ENCODE measurements at places on chromosomes 6 and 20. TPM values are rescaled to one million over a fixed set of nuclear protein-coding genes. Genes with fewer than 3 reads are reported as not detected.

- no peak for DNase-seq
Observed at GRCh38 chr20:24043294-24043693, 54.7 kb upstream of the GGTLC1 start.

TRIM15 gene
- total RNA-seq, result not detected

DNA sequence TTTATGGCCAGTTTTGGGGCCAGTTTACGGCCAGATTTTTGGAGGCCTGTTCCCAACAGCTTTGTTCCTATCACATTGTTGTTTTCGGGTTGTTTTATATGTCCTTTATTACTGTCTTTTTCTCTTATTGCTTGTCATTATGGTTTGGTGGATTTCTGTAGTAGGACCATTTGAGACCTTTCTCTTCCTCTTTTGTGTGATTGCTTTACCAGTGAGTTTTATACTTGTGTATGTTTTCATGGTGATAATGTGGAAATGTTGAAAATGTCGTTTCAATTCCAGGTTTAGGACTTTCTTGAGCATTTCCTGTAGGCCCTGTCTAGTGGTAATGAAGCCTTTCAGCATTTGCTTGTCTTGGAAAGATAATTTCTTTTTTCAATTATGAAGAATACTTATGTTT lies 17.8 kb downstream of the HLA-B start:
- no peak for DNase-seq

NXT1 gene
- total RNA-seq, result 57.6 TPM

GRCh38 chr6:146709036-146709622 lies 110.4 kb downstream of the ADGB start:
- DNase-seq, result no peak

EIF2S2 gene
- 99.8 TPM for total RNA-seq

DNA sequence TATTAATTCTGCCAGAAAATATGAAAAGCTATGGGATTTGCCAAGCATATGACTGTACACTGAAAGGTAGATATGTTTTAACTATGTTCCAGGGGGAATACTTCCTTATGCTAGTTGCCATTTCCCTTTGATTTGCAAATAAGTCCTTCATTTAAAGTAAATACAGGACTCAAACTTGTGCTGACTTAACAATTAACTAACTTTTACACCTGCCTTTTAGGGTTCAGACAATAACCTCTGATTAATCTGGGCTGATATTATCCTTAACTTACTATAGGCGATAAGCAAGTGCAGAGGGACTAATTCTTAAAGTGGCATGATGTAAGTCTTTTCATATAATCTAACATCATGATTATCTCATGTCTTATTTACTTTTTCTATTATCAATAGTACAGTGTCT lies 143.1 kb downstream of the AHI1 start:
- DNase-seq, result no peak

CLVS2 gene
- total RNA-seq, result not detected

DZANK1 gene
- 6.5 TPM for total RNA-seq

DNA sequence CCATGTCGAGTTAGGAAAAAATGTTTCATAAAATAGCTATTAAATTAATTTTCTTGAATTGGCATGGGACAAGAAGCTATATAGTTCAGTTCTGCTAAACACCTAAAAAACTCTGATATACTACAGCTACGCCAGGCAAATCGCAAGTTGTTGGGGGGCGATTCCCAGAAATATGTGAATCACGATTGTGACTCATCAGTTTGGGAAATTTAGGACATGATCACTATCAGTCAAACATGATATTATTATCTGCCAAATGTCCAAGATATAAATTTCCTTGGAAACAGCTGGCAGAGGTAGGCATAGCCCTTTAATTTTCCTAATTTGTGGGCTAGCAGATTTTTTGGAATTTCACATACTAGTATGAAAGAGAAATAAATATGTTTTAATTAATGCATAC lies 123.6 kb downstream of the ATXN1 start:
- DNase-seq, result no peak

GRCh38 chr6:112842330-112842685 lies 495.2 kb downstream of the RFPL4B start:
- no peak for DNase-seq

GRCh38 chr6:41546475-41546865 lies 289 bp downstream of the FOXP4 start:
- no peak for DNase-seq

- DNase-seq, result no peak
Observed at GRCh38 chr6:44128020-44128917, 915 bp downstream of the TMEM63B start.

SNX21 gene
- 2.2 TPM for total RNA-seq

DNA sequence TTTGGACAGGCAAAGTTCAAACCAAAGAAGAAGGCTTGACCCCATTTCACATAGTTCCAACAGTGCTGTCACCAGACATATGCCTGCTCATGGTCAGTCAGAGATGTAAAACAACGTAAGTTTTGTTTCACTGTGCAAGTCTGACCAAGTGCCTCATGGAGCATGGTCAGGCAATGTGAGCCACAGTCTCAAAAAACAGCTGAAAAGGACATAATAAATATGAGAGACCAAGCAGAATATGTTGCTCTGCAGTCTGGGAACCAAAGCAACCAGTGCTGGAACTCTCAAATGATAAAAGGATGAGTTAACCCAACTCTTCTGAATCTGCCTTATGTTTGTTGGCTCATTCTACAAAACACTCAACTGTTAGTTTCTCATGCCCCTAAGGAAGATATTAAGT lies 39.9 kb upstream of the DST start:
- no peak for DNase-seq

GRCh38 chr6:35083507-35083906 lies 57.6 kb downstream of the TCP11 start:
- peak; percentile 45 for DNase-seq

TRIM40 gene
- total RNA-seq, result not detected

- DNase-seq, result no peak
Observed at GRCh38 chr6:40077736-40078135, 143.5 kb upstream of the MOCS1 start.

DNA sequence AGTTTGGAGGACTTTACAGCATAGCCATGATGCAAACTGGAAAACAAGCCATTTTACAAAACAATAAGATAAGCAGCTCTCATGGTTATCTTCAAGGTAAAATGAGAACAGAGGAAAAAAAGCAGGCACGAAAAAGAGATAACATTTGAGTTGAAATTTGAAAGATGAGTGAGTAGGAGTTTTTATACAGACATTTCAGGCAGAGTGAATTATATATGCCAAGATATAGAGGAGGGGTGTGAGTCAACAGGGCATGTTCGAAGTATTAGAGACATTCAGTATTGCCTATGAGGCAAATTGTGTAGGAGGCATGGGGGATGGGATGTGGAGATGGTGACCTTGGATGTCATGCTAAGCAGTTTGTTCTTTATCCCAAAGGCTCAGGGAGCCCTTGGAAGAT lies 240.5 kb upstream of the MAN1A1 start:
- DNase-seq, result no peak

DNA sequence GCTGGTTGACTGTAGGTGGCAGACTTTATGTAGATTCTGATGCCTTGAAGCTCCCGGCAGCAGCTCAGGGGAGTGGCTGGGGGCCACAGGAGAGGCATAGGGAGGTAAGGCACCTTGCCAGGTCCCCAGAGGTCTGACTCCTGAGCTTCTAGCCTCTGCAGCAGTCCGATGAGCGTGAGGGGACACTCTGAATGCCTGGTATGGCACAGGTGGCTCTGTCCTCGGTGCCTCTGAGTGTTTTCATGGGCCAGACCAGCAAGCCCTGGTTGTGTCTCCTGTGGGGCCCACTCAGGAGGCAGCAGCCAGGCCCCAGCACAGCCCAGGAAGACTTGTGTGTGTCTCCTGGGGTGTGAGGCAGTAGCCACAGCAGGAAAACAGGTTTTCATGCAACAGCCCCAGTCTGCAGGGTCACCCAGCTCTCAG lies 39.7 kb upstream of the IRF4 start:
- DNase-seq, result no peak

DNA sequence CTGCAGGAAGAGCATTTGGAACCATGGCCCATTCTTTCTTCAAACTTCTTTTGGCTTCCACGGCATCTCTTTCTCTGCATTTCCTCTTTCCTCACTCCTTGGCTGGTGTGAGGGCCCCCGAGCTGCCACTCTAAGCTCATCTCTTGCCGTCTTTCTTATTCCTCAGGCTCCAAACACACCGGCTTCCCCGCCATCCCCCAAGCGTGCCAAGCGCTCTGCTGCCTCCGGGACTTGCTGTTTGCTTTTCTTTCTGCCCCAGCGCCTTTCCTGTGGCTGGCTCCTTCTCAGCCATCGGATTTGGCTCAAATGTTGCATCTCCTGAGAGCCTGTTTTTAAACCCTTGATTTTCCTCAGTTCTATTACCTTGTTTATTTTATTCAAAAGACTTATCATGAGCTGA lies 172.7 kb downstream of the PACRG start:
- DNase-seq, result no peak

DNA sequence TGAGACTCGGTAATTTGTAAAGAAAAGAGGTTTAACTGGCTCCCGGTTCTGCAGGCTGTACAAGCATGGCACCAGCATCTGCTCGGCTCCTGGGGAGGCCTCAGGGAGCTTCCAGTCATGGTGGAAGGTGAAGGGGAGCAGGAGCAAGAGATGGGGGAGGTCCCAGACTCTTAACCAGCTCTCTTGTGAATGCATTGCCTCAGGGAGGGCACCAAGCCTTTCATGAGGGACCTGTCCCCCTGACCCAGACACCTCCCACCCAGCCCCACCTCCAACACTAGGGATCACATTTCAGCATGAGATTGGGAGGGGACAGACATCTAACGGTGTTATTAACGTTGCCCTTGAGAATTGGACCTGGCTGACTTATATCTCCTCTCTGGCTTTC lies 68.6 kb downstream of the PTPN1 start:
- DNase-seq, result no peak

DNA sequence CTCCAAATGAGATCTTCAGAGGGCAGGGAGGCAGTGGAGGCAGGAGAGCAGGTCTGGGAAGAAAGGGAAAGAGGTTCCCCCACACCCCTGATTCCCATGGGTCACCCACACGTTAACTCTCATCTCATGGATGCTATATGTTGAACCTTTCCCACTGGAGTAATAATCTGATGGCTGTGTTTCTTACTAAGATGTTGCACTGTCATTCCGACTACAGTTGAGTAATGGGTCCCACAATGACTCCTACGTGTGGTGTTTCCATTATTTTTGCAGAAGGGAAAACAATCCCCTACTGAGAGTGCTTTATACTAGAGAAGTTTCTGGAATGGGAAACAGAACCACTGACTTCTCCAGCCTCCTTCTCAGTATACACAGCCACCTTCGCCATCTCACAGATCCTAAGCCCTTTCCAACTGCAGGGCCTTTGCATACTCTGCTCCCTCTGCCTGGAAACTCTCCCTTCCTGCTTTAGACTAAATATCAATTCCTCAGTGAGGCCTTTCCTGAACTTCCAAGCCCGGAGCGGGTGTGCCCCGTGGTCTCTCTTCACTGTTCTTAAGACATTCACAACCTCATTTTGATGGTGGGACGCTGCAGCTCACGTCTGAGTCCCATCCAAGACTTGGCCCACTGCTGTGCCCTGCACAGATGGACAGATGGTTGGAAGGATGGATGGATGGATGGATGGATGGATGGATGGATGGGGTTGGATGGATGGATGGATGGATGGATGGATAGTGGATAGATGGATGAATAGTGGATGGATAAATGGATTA lies 238.6 kb upstream of the PMEPA1 start:
- DNase-seq, result no peak

DNA sequence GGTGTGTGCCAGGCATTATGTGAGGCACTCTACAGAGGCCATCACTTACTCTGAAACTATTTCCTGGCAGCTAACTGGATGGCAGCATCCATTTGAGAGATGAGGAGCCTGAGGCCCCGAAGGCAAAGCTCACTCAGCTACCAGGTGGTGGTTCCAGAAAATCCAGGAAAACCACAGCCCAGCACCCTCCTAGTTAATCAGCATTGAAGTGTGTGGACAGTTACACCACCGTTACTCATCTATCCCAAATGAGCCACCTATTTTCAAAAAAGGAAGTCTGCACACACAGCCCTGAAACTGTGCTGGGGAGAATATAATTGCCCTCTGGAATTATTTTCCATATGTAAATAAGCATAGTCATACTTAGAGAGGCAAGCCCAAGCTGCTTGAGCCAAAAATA lies 67.4 kb downstream of the CNBD2 start:
- no peak for DNase-seq

DNA sequence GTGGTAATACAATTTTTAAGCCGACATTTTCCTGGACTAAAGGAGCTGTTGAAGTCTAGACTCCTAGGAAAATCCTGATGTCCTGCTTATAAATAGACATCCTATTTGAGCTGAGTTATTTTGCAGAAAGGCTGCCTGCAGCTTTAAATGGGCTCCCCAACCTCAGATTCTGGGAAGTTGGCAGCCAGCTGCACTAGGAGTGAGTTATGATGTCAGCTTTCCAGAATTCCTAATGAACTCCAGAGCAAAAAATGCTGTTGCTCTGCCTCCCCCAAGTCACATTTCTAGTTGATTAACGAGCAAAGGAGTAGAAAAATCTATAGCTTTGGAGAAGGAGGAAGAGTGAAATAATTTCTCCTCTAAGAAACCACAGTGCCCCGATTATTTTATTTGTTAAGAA lies 346.3 kb upstream of the SULF2 start:
- DNase-seq, result no peak

DNA sequence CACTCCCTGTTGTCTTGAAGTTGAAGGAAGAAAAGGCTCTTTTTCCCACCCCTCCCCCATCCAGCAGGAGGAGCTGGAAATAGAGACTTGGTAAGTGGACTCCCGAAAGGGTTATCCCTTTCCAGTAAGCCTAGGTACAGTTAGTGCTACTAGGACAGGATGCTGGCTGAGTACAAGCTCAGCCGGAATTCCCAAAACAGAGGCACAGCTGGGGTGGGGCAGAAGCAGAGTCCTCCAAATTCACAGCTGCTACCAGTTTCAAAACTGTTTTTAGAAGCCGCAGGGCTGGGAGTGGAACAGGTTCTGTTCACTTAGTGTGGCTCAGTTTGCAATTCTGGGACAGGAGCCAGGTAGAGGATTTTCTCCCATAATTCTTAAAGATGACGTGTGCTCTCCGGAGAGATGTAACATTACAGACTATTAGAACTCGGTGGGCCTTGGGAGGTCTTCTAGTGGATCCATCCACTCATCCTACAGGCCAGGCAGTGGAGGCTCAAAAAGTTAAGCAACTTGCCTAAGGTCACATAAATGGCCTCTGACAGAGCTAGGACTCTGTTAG lies 19.0 kb upstream of the UTRN start:
- DNase-seq, result no peak

DNA sequence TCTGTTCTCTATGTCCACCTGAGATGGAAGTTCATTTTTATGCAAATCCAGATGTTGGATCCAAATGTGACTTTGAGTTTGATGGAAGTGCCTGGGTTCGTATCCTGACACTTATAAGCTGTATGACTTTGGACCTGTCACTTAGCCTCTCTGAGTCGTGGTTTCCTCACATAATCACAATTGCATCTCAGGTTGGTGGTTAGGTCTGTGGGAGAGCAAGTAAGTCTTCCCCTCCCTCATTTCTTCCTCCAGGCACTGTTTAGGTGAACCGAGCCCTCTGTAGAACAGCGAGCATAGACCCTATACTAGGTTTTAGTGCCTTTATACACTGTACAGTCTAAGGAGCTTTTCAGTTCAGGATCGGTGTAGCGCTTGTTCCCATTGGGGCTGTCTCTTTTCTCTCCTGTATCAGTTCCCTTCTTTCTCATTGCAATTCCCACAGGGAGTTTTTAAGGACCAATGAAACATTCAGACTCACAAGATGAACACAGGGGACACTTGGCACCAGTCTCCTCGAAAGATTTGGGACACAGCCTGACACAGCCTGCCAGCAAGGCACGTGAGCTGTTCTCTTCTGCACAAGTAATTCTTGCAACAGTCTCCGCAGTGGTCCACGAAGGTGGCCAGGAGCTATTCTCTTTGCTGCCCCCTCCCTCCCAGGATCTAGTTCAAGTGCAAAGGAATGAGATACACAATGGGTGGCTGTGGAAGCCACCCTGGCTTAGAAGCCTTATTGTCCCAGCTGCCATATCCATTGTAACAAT lies 11.8 kb downstream of the TOX2 start:
- DNase-seq, result no peak

Data from natural killer cell treated with Interleukin-12 subunit alpha and Interleukin-12 subunit beta and Interleukin-15 and Interleukin-18, amount 100 ng/mL, for 72 hours (primary cell).